ENCODE measurements at places on chromosomes 7 and 10.

DNA sequence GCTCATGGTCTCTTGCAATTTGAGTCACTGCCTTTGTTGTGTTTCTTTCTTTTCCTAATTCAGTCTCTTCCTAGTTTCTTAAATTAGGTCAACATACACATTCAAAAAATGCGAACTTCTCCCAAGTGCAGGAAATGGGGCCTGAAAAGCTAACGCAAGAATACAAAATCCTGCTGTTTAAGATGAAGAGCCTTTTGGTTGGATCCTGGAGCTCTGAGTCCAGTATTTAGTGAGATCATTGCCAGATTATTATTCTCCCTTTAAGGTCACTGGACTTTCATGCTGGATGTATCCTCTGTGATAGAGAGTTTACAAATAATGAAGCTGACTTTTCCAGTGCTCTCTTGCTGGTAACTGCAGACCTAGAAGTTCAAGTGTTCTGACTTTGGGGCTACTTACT is 401.9 kb upstream of the MKI67 start:
- DNase-seq, result no peak

DNA sequence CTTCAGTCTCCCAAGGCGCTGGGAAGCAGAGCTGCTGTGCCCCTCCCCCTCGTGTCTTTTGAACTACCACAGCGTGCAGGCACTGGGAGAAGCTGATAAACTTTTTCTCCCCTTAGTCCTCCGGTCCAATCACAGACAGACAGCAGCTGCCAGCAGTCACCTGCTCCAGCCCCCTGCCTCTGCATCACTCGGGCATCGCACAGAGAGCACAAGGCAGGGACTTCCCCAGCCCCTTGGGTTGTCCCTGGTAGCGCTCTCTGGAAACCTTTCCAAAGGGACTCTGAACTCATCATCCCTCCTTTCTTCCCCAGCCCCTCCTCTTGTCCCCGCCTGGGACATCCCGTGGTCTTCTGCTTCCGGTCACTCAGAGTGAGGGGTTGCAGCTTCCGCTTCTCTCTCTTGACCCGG is 1.4 kb upstream of the NEUROG3 start:
- no peak for DNase-seq

DNA sequence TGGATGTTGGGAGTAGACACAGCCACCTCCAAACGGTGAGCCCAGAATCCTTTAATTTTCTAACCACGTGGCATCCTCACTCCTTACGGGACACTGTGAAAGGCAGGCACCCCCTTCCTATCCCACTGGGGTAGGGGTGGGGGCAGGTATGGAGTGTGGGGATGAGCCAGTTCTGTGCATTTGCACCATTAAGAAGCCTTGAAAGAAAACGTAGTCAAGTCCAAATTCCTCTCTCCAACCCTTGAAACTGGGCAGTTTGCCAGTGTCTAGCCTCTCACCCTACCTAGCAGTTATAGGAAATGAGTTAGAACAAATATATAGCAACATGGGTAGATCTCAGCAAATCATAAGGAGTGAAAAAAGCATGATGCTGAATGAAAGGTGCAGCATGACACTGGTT is 92.4 kb upstream of the LEP start:
- no peak for DNase-seq

DNA sequence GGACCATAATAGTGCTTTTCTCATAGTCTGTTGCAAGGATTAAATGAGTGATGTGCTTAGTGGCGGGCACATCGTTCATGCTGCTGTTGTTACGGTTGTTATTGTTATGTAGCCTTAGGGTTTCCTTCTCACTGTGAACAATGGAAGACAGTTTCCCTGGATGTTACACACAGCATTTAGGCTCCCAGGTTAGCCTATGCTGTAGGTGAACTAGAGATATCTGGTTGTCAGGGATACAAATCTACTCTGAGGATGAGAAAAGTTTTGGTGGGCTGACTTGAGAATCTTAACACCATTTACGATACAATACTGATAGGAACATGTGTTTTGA is 14.7 kb downstream of the SH3PXD2A start:
- no peak for DNase-seq

- peak; percentile 71 for DNase-seq
Observed at GRCh38 chr7:137903382-137904169, 56.8 kb upstream of the DGKI start.

DNA sequence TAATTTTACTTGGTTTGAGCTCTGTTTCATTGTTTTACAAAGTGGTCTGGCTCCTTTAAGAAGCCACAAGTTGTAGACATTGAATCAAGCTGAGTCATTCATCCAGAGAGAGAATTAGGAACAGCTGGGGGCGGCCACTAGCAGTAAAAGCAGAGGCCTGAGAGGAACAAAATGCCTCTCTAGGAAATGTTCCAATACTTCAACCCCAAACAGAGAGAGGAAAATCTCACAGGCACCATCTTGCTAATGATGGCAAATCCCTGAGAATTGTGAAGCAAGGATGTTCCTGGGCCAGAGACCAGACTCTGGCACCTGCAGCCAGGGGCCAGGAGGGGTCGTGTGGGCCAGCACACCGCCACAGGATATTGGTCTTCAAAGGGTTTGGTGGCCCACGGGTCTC is 26.5 kb upstream of the TRIL start:
- peak; percentile 94 for DNase-seq

GRCh38 chr10:108411206-108411605 is 1246.7 kb upstream of the SORCS1 start:
- no peak for DNase-seq

GRCh38 chr7:71682841-71683781 is 551.2 kb downstream of the GALNT17 start:
- peak; percentile 20 for DNase-seq

DNA sequence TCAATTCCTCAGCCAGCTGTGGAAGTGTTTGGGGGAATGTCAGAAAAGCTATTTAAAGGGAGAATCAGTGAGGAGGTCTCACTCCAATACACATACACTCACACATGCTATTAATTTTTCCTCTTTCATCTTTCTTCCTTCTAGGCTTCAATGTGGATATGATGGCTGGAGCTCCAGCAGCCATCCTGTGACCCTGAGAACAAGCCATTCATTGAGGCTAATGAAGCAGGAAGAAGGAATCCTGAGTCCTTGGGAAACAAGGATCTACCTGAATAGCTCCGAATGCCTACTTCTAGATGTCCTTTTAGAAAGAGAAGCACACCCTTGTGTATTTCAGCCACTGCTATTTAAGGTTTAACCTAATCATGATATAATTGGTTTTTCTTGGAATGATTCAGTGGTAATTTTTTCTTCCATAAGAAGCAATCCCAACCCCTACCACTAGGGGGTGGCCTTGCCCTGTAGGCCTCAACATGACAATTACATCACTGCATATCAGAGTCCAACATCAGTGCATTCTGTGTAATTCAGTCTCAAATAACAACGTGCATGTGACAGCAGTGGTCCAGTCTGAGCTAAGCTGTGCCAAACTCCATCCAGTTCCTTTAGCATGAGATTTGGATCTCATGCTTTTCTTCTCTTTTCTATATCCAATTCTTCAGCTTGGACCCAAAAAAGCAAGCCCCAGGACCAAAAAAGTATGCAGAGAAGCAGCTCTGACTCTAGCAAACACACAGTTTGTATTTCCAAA is 85.3 kb upstream of the ANKRD1 start:
- peak; percentile 76 for DNase-seq

DNA sequence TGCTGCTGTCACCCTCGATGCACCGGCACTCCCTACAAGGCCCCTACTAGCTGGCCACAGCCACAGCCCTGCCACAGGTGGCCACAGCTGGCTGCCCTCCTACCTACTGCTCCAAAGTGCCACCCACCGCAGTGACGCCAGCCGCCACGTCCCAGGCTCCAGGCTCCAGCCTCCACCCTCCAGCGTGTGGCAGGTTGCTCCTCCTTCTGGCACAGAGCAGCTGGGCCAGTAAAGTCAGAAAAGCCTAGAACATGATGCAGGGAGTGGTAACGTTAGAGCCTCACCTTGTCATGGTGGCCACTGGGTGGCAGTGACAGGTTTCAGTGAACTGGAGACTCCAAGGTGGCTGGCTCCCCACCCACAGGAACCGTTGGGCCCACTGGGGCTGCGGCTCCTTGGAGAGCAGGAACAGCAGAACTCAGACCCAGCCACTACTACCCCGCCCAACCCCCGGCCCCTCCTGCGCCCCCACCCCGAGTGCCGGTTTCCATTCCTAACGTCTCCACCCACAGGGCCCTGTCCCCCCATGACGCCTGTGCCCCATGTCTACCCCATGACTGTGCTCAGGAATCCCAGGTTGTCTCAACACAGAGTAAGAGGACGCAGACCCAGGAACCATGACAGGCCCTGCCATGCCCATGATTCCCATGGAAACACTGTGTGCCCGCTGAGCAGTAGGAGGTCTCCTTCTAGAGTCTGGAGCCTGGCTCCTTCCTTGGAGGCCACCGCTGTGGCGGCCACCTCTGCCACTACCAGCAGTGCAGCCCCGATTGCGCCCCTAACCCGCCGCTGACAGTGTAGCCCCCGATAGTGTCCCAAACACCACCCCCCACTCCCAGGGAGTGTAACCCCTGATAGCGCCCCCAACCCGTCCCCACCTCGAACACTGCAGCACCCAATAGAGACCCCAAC is 52.3 kb upstream of the ZNF33B start:
- no peak for DNase-seq

GRCh38 chr7:70377957-70378356 is 754.0 kb upstream of the GALNT17 start:
- no peak for DNase-seq
